ENCODE measurements at places on chromosomes 11 and 22.

GRCh38 chr11:46064221-46064620, 57.0 kb downstream of the PHF21A start:
- no peak for DNase-seq

DNA sequence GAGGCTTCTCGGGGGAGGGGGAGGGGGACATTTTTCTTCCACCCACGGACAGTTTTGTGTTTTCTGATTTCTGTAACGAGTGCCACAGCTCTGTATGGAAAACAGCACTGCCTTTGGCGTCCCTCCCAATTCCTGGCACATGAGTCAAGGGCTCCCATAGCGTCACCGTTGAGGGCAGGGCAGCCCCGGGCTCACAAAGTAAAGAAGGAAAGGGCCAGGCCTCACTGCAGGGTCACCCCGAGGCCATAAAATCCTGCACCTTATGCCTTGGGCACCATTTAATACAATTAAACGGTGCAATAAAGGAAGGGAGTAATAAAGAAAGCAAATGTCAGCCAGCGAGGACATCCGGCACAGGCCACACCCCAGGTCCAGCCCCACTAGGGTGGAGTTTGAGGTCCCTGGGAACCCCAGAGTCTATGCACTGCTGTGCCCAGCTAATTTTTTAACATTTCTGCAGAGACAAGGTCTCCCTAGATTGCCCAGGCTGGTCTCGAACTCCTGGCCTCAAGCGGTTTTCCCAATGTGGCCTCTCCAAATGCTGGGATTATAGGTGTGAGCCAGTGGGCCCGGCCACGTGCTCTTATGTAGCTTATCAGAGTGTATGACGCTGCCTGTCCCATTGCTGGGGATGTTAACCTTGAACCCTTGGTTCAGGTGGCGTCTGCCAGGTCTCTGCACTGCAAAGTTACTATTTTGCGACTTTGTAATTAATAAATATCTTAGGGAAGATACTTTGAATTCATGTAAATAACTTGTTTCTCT, 13.6 kb upstream of the MUC2 start:
- DNase-seq = no peak

DNA sequence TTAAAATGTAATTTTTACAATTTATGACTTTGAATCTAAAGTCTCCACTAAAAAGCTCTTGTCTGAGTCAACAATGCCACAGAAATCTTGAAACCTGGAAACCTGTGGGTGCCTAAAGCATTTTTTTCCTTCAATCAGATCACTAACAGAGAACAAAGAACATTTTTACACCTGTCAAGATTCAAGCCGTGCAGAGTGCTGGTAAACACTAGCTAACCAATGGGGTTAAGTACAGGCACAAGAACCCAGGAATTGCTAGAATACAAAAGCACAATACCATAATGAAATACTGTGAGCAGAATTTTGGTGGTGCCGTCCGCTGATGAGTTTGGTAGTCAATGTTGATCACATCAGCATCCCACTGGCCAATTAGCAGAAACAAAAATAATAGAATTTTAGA, 380.3 kb upstream of the PITPNB start:
- DNase-seq = no peak

- DNase-seq = no peak
These were observed 37.6 kb downstream of the TBX1 start for GRCh38 chr22:19798003-19798665.

DNA sequence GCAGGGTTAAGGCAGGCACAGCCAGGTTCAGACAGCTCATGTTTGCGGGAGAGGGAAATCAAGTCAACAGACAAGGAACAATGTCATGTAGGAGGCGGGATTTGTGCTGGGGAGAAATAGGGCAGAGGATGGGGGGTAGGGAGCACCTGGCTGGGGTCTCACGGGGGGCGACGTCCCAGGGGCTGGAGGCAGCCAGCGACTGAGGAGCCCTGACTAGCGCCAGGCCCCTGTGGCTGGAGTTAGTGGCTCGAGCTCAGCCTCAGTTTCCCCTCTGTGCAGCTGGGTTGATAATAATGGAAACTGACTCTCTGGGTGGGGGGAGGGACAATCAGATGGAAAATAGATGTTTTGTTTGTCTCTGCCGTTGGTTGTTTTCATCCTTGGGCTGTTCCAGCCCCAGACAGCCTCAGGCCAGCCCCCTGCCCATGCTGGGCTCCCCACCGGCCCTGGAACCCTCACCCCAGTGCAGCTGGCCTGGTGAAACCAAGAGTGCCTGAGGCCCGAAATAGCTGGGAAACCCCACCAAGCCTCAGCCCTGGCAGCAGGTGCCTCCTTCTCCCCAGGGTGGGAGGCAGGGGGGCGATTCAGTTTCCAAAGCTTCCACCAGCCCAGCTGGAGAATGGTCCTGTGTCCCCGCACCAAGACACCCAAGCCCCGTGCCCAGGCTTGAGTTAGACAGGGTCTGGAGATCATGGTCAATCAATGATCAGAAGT, 44.1 kb downstream of the IGLL5 start:
- DNase-seq = no peak

DNA sequence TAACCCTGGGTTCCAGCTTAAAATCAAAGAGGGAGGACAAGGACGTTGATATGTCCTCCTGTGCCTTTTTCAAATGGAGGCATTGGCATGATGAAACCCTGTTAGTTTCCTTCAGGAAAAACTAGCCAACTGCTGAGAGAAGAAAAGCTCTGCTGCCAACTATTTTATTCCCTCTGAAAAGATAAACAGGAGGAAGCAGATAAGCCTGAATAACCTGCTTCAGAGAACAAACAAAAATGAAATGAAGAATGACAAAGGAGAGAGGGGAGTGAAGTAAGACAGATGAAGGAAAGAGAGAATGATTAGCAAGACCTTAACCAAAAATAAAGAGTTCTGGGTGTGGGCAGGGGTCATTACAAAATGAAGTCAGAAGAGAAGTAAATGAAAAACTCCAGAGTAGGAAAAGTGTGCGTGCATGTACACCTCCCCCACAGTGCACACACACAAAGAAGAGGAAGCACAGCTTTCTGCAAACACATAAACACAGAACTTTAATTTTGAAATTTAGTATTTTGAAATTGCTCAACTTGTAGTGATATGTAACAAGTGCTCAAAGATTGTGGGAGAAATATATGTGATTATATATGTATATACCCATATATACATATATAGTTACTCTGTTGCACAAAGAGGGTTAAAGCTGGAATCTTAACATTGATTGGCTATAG, 332.2 kb downstream of the LUZP2 start:
- DNase-seq = no peak

DNA sequence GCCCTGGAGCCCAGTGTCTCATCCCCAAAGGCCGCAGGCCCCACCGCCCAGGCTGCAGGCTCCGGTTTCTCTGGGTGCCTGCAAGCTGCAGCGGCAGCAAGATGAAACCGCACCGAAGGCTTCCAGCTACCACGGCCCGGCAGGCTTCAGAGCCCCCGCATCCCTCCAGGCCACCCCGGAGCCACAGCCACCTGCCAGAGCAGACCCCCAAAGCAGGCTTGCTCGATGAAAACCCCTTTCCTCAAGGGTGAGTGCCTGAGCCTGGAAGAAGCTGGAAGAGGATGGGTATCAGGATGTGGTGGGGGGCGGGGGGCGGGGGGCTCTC, 24.5 kb upstream of the GNB1L start:
- no peak for DNase-seq

DNA sequence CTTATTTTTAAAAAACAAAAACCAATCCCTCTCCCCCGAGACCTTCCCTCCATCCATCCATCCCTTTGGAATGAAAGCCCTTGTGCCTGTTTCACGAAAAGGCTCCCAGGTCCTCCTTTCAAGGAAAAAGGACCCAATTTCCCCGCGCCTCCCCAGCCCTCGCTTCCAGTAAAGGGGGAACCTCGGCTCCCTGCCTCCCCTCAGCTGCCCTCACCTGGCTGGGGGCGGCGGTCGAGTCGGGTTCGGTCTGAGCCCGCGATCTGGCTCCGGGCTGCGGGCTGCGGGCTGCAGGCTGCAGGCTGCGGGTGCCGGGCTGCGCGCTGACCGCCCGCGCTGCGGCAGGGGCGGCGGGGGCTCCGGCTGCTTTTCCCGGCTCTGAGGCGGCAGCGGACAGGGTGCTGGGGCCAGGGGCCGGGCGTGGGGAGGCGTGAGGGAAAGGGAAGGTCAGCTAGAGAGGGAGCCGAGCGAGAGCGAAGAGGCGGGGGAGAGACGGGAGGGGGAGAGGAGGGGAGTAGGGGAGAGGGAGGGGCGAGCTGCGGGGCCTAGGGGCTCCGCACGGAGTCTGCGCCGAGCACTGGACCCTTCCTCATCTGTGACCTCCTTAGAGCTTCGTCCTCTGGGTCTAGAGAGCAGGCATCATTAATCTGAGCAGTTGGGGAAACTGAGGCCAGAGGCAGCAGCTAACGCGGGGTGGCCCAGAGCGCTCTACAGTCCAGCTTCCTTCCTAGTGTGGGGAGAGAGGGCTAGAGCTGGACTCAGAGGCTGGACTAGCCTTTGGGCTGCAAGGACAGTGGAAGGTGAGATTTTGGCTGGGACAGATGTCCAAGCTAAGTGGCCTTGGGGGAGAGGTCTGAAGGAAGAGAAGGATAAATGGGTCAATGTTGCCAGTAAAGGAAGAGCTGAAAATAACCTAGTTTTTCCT, at the start of gene C1QTNF4:
Gene C1QTNF4, minus strand, starts transcription at position 478 of the 922 bp plus-strand sequence. CDS start 3,601 bp downstream, outside the sequence.
- DNase-seq = no peak

DNA sequence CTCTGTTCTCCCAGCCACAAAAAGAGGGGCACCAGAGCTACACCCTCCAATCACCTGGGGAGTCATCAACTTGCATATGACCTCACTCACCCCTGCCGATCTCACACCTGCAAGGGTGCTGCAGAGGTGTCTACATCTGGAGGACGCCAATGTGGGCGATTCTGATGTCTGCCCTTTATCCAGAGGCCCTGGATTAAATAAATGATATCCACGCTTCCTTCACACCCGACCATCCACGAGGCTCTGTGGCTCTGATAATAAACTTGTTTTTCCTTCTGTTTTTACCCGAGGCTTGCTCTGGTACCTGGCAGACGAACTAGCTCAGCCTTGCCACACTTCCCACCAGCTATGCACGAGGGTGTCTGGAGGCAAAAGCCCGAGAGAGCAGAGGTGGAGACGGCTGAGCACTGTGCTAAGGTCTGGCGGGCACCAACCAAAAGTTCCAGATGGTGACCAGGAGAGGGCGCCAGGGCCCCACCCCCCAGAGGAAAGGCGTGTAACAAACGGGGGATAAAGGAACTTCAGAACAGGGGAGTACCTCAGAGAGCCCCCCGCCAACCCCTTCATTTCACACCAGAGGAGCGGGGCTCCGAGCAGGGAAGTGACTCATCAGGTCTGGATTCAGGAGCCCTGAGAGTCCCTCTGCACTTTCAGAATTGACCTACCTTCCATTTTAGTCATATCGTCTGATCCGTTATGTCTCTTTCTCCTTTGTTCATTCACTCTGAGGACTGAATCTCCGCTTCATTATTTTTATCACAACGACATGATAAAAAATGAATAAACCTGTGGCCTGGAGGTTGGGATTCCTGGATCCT, 13.5 kb downstream of the SCN3B start:
- DNase-seq = no peak

DNA sequence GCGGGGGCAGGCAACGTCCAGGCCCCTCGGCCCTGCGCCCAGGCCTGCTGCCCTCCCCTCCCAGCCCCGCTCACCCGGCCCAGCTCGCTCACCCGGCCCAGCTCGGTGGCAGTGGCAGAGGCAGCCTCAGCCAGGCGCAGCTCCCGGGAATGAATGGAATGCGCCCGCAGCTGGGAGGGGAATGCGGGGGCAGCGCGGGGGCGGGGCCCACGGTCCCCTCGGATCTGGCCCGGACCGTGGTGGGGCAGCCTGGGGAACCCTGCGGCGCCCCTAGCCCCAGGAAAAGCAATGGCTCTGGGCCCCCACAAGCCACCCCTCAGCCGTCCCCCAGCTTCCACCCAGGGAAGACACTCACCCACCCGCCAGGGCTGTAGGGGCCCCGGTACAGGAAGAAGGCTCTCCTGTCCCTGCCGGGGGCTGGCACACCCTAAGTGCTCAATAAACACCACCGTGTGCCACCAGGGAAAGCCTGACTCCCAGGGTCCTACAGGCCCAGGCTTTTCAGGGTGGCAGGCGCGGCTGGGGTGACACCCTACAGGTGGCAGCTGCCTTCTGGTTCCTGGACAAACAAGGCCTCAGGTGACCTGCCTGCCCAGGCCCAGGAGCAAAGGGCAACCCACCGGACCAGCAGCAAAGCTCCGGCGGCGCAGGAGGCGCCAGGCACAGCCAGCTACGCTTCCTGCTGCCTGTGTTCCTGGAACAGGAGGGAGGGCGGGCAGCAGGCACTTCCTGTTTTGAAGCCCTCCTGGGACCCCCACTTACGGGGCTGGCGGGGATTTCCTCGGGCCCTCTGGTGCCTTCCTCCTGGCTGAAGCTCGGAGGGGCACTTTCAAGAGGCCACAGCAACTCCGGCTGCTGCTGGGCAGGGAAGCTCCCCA, 13.8 kb downstream of the PLXNB2 start:
- no peak for DNase-seq

DNA sequence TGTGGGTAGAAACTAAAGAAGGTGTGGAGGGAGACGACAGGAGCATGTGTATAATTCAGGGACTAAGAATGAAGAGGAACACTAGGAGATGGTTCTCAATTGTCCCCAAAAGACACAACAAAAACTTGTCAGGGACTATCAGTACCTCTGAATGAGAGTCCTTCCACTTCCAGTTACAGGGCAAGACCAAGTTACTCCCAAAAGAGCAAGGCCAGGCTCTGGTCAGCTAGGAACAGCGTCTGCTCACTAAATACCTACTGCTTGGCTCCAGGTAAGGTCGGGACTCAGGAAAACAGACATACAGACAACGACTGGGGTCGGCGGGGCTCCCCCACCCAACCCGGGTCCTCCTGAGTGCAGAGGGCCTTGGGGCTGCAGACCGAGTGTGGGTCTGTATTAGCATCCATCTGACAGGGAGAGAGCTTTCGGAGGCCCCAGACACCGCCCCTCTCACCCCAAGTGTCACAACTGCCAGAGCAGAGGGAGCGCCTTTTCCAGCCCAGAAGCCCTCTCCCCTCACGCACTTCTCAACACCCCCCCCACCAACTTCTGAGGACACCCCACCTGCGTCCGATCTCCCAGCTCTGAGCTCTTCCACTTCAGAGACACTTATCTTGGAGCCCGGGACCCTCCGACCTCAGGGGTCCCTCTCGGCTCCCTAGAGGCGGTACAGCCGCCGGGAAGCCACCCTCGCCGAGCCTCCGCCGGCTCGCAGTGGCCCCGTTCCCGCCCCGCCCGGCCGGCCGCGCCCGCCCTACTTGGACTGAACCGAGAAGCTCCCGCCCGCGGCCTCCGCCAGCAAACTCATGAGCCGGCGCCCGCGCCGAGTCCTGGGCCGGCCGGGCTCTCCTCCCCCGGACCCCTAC, 522 bp downstream of the RHOG start:
- no peak for DNase-seq

- no peak for DNase-seq
These were observed 61.0 kb upstream of the MYO18B start for GRCh38 chr22:25680956-25681355.
